ENCODE measurements at places on chromosomes 6 and 20.

DNA sequence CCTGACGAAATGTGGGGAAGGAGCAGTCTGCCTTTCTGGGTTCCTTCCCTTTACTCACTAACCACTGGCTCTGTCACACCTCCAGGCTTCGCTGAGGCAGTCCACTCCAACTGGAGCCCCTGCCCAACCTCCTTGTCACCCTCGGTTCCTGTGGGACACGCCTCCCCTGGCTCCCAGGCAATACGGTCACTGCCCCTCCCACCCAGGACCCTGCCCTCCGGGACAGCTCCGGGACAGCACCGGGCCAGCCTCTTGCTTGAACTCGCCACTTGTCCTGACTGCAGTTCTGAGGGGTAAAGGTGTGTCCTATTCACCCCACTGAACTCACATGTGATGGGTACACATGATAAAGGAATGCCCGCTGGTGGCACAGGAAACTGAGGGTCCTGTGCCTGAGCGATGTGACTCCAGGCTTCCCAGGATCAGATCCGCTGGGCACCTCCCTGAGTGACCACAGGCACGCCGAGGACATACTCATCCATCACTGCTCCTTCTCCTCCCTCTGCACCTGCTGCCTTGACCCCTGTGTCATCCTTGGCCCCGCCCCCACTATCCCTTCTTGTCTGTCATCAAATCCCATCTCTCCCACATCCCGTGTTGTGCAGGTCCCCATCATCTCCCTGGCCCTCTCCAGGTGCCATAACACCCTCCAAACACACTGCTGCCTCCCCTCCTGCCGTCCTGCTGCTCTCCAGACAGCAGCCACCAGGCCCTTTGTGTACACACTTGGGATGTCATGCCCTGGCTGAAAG is 7.9 kb downstream of the SDCBP2 start:
- DNase-seq = no peak

DNA sequence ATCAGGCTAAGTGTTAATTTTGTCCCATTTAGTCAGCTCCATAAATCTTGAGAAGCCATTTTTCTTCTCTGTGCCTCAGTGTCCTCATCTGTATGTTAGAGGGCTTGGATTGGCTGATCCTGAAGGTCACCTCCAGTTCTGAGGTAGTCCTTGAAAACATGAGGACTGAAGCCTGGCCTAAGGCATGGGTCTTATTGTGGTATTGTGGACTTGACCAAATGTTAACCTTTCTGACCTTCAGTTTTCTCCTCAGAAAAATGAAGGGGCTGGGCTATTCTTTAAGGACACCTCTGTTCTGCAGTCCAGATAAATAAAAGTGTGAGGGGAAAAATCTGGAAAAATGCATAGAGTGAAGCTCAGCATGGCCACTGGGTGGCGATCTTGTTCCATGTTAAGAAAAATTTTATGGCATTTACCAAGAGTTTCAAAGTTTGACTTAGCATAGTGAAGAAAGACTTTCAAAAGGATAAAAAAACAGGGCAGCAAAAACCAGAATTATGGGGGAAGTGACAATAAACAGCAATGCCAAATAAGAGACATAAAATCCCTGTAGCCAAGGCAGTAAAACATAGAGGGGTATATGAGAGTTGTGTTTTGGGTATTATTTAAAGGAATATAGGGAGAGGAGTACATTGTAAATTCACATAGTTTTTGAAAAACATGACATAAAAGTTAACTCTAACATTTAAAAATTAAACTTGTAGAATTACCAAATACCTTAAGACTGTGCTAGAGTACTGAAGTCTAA is 13.2 kb upstream of the TFB1M start:
- peak; percentile 66 for DNase-seq

GRCh38 chr20:47263465-47264084 is 92.9 kb downstream of the ZMYND8 start:
- no peak for DNase-seq

GRCh38 chr6:157335829-157336228 is 12.5 kb upstream of the TMEM242 start:
- no peak for DNase-seq

DNA sequence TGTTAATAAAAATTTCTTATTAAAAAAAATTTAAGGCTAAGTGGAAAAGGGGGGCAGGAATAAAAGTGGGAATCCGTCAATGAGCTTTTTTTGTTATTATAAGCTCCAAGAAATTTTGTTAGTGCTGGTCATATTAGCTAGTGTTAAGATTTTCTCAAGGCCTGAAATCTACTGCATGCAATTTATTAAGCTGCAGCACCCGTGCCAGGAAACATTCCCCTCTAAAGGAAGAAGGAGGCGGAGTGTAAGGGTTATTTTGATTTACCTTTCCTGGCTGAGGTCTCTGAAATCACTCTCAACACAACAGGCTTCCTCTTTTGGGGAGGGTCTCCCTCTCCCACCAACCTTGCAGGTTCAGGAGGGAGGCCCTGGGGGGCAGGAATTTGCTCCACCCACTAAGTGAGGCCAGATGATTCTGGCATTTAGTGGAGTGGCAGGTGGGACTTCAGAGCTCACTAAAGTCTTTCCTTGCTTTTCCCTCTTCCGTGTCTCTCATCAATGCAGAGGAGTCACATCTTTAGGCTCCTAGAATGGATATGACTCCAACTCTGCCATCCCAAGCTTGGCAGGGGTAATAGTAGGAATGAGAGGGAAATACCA is 168.8 kb downstream of the BCAS1 start:
- DNase-seq = no peak

DNA sequence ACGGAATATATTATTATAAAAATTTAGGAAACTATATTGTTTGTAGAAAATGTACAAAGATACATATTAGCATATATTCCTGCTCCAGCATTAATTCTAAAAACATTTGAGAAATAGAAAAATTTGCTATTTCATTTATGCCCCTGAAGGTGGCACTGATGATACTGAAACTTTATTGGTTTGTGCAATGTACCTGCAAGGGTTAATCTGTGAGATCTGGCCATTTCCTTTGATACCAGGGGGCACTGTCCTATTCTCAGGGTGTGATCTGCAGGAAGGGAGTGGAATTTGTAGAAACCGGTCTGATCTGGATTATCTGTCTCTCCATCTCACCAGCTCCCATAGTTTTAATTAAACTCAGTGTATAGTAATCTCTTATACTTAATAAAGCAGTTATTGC is 625.1 kb upstream of the IMPG1 start:
- no peak for DNase-seq

GRCh38 chr6:9140951-9141460 is 705.7 kb upstream of the SLC35B3 start:
- peak; percentile 19 for DNase-seq

- DNase-seq = no peak
These were observed 367.6 kb downstream of the TENT5A start for GRCh38 chr6:81384921-81385320.

DNA sequence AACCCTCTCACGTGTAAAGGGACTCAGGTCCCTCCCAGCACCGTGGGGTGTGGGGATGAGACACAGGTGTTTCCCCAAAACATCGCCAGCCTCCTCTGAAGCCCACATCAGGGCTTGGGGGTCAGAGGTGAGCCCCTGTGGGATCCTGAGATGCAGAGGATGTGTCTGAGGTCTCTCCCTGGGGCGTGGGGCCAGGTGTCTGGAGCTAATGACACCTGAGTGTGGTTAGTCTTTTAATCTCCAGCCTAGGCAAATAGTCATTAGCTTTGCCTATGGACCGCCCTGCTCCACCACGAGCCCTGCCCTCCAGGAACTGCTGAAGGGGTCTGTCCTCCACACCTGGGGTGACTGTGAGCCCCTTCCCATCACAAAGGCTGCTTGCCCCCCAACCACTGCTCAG is 1.7 kb downstream of the SRMS start:
- no peak for DNase-seq

GRCh38 chr20:6636209-6637159 is 131.0 kb upstream of the BMP2 start:
- DNase-seq = no peak

DNA sequence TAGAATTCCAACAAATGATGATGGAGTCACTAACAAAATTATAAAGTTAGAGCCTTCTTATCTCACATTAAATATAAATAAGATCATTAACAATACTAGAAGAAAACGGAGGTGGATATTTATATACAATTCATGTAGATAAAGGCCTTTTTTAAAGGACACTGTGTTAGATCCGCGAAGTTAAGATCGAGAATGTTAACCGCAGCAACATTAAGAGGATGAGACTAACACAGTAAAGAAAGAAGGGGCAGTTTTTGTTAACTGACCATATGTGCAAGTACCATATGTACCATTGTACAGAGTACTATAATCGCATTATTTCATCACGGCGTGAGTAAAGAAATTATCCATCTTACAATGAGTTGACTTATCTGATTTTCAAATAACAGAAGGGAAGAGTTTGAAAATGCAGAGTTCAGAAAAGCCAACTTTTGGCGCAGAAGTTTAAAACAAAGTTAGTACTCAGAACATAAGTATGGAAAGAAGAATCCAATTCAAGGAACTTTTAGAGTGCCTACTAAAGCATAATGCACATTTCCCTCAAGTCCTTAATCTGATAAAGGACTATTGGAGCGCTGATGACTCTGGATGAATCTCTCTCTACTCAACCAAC is 1.4 kb downstream of the FBXL4 start:
- no peak for DNase-seq

- DNase-seq = no peak
These were observed 179.6 kb downstream of the TTLL2 start for GRCh38 chr6:167504385-167504961.

GRCh38 chr6:37862430-37862829 is 42.9 kb downstream of the ZFAND3 start:
- DNase-seq = no peak

DNA sequence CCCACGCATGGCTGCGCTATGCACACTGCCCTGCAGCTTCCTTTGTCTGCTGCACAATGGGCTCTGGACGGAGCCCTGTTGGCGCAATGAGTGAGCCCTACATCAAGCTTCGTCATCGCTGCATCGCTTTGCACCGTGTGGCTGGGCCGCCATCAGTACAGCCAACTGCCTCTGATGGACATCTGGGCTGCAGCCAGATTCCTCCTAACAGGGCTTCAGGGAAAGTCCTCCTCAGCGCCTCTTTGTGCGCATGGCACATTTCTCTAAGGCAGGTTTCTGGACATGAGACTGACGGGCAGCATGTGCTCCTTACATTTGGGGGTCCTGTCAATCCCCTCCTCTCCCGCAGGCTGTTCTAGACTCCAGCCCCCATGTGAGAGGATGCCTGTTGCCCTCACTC is 29.7 kb upstream of the ANGPT4 start:
- DNase-seq = no peak

DNA sequence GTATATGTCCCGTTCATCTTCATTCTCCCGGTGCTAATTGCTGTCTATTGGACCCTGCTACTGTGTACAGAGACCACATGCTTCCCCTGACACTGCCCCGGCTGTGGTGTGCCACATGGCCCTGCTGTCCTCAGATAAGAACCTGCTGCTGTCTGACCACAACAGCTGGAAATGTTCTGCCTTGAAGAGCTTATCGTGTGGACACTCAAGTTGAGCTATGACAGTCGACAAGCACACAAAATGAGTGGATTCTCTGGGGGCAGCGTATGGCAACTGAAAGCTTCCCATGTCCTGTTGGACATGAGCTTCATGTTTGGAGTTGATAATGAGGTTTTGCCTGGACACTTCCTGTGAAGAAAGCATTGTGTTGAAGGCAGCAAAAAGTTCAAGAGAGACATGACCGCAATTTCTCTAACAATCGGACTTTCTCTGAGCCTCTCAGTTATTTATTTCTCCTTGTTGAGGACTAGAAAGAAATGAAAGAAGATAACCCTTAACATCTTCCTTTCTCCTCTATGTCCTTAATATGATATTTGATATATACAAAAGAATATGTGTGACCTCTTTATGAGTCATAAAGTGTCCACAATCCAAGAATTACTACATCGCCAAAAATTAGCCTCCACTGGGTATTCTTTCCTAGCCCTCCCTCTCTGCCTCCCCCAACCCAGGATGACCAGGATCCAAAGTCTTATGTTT is 187.1 kb upstream of the TCF21 start:
- no peak for DNase-seq

- no peak for DNase-seq
These were observed 91.0 kb downstream of the TOX2 start for GRCh38 chr20:44005661-44006060.

GRCh38 chr6:27038498-27038897 is 209.0 kb upstream of the PRSS16 start:
- no peak for DNase-seq

- no peak for DNase-seq
These were observed 40.7 kb downstream of the SRC start for GRCh38 chr20:37386505-37387251.

- no peak for DNase-seq
These were observed 62.9 kb downstream of the SUN5 start for GRCh38 chr20:32941155-32941885.

DNA sequence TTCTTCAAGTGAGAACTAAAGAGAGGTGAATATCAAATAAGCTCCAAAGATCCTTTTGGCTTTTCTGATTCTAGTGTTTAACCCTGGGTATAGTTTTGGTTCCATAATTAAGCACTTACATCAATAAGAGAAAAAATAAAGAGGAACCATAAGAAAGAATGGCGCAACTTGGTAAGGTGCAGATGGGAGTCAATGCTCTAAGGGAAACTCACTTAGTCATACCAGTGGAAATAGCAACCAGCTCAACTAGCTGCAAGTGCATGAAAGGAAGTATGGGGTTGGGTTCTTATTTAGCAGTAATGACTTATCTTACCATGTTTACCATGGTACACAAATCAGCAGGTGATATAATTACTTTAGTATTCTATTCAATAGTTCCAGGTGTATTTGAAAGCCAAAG is 296.5 kb upstream of the RUNX2 start:
- no peak for DNase-seq

- no peak for DNase-seq
These were observed 141.6 kb upstream of the THBS2 start for GRCh38 chr6:169395080-169395805.

DNA sequence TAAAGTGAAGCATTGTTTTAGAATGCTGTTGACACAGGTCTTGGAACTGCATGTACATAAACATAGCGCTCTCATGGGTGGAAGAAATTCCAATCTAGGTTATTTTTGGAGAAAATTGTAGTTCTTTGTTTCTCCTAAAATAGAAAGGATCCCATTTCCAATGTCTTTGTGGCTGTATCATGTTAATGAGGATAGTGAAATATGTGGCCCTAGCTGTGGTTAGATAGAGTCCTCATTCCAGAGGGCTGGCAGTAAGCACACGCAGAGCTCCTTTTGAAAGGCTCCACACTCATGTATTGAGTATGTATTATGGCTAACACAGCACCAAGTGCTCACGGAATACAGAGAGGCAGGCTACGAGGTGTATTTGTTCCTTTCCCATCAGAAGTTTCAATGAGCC is 60.9 kb downstream of the SNRNP48 start:
- peak; percentile 51 for DNase-seq

GRCh38 chr6:99485395-99485773 is 29.8 kb downstream of the USP45 start:
- no peak for DNase-seq

GRCh38 chr6:169391473-169392071 is 137.9 kb upstream of the THBS2 start:
- no peak for DNase-seq

- DNase-seq = no peak
These were observed 219.2 kb upstream of the ZFP64 start for GRCh38 chr20:52410731-52411234.

- DNase-seq = no peak
These were observed 294.2 kb upstream of the RNF217 start for GRCh38 chr6:124668028-124668427.

GRCh38 chr6:133957780-133958242 is 4.8 kb downstream of the TBPL1 start:
- no peak for DNase-seq

Measured in HFFc6 (cell line).